ENCODE measurements at places on chromosomes 12 and 14.

- DNase-seq: no peak
Measured at GRCh38 chr12:80681287-80681686, 26.1 kb upstream of the MYF6 start.

DNA sequence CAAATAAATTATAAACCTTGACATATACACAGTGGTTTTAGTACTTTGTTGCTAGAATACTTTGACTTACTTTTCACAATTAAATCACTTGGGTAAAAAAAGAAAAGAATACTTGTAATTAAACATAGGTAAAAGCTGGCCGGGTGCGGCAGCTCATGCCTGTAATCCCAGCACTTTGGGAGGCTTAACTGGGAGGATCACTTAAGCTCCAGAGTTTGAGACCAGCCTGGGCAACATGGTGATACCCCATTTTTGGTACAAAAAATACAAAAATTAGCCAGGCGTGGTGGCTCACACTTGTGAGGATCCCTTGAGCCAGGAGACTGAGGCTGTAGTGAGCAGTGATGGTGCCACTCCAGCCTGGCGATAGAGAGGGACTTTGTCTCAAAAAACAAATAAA, 7.8 kb downstream of the STX2 start:
- DNase-seq: no peak

DNA sequence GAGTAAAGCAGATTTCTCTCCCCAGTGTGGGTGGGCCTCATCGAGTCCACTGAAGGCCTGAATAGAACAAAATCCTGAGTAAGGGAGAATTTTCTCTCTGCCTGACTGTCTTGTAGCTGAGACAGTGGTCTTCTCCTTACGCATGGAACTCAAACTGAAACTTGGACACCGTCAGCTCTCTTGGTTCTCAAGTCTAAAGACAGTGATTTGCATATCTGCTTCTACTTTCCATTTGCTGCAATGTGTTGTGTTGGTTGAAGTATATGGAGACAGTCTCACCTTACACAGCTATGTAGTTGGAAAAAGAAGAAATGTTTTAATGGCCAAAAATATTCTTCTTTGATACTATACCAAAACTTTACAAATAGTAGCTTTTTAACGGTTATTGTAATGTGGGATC, 160.2 kb upstream of the LMNTD1 start:
- no peak for DNase-seq

DNA sequence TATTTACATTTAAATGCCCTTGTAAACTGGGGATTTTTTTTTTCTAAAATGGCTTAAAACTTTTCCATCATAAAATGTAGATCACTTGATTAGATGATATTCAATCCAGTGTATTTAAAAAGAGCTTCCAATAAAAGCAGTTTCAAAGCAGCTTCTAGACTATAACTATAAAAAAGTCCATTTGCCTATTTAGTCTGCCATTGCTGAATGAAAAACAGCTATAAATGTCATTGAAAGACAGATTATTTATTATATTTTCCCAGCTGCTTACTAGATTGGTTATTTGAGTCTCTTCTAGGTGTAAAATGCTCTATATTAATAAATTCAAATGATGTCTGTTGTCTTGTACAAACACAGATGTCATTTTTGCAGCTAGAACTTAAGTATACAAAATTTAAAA, 414.8 kb downstream of the RMST start:
- DNase-seq: no peak

DNA sequence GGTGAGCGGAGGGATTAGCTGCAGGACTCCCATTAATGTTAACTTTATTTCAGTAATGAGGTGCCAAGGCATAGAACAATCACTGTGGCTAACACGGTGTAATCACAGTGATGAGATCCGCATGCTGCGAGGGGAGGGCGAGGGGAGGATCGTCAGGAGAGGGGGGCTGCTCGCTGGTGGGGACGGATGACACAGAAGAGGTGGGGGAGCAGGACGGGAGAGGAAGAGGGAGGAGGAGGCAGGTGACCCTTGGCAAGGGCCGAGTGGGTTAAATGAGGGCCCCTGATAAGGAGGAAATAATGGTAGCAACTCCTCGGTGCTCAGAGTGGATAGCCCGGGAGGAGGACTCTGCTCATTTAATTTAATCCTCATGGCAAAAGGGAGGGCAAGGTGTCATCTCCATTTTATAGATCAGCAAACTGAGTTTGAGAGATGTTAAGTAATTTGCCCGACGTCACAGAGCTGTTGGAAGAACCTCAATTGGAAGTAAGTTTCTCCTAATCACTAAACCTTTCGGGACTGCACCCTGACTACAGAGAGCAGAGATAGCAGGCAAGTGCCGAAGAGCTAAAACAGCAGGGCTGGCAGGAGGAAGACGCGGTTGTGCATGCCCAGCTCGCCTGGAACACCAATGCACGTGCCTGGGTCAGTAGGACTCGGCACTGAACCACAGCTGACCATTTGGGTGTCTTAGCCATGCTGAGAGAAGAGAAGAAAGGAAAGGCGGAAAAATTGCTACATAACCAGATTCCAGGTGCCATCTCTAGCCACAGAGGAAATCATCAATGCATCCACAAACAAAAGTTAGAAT, 43.0 kb downstream of the SPRING1 start:
- no peak for DNase-seq

DNA sequence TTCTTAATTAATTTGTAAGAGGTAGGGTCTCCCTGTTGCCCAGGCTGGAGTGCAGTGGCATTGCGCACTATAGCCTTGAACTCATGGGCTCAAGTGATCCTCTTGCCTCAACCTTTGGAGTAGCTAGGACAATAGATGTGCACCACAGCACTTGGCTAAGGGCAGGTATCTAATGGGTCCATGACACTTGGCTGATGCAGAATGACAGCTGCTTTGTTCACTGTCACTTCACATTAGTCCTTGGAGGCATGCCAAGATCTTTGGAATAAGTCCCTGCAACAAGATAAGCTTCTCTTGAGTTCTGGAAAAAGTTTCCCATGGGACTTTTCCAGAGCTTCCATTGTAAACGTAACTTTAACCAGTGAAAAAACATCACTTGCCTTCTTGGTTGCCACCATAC, 23.4 kb downstream of the COQ6 start:
- DNase-seq: no peak

GRCh38 chr12:47360093-47360480, 280.3 kb upstream of the AMIGO2 start:
- DNase-seq: no peak

GRCh38 chr12:122107261-122107660, 28.7 kb downstream of the MLXIP start:
- no peak for DNase-seq

DNA sequence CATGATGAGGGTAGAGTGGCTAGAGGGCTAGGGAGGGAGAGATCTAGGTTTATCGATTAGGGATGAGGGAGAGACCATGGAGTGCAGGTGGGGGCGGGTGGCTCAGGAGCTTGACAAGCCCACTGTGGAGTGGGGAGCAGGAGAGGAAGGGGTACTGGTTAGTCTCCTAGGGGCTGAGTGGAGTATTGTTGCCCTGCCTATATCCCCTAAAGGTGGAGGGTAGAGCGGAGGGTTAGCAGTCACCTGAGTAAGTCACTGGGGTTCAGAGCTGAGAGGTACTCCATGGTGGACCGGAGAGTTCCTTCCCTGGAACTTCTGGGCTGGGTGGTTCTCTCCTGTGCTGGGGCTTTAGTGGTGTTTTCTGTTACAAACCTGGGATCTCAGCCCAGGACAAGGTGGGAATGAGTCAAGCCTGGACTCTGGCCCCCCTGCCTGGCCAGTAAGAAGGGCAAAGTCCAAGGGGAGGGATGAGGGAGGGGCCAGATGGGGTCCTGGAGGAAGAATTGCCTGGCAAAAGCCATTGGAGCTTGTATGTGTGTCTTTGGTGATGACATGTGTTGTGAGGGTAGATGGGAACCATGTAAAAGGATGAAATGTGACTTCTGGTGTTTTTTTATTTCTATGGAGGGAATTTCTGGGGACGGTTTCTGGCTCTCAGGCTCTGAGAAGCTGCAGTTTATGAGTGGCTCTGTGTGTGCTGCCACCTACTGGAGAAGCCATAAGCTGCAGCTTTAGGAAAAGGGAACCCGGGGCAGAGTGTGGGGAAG, at the start of gene CIDEB:
Gene CIDEB (minus strand): TSS at position 403 of the 767 bp plus-strand sequence. CDS start 119 bp downstream, at position 284.
- no peak for DNase-seq

GRCh38 chr12:20436316-20436715, 68.0 kb downstream of the PDE3A start:
- no peak for DNase-seq

DNA sequence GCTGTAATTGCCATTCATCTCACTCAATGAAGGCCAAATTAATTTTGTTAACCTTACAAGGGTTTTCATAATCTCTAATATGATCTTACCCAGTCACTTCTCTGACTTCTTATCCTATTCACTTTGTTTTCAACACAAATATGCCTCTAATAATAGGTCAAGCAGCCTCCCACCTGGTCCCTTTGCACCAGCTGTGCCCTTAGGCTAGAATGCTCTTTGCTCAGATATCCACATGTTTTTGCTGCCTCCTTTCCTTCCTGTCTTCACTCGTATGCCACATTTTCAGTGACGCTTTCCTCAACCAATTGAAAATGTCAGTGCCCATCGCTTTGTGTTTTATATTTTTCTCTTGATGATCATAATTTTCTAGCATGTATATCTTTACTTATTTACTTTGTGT, 106.4 kb upstream of the SYT10 start:
- DNase-seq: no peak

GRCh38 chr14:65940056-65940735, 527.7 kb downstream of the FUT8 start:
- peak; percentile 41 for DNase-seq

DNA sequence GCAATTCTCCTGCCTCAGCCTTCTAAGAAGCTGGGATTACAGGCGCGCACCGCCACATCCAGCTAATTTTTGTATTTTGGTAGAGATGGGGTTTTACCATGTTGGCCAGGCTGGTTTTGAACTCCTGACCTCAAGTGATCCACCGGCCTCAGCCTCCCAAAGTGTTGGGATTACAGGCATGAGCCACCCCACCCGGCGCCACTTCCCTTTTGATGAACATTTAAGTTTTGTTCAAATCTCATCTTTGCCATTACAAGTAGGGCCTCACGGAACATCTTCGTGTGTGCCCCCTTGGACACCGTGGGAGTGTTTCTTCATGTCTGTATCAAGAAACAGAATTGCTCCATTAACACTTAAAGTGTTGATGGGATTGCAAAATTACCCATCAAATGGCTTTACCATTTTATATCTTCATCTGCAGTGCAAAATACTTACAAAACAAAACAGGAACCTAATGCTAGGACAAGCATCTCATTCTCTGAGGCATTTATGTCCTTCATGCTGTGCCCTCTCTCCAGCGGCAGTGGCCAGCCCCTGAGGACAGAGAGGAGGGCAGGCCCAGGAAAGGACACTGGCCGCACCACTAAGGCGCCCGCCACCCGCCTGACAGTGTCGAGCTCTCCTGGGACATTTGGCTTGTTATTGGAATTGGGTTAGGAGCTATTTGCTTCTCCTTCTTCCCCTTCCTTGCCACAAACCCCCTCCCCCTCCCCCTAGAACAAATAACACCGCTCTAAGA, 61.7 kb downstream of the RFX4 start:
- no peak for DNase-seq

GRCh38 chr14:94768141-94768520, 1.8 kb downstream of the GSC start:
- DNase-seq: no peak

GRCh38 chr14:44795725-44796124, 166.0 kb downstream of the KLHL28 start:
- no peak for DNase-seq

DNA sequence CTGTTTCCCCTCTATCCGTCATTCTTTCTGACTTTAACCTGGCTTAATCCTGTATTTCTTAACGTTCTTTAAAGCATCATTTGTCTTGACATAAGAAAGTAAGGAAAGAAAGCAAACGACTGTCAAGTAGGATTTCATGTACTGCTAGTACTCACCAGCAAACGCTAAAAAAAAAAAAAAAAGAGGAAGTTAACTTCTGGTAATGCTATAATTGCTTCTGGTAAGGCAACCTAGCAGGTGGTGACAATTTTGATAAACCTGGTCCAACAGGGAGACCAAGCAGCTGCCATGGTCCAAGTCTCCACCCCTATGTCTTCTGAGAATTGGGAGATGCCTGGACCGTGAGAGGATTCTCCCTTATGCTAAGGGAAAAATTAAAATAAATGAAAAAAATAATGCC, 306.6 kb downstream of the DAD1 start:
- no peak for DNase-seq

GRCh38 chr14:60753264-60754119, 18.9 kb downstream of the MNAT1 start:
- no peak for DNase-seq

DNA sequence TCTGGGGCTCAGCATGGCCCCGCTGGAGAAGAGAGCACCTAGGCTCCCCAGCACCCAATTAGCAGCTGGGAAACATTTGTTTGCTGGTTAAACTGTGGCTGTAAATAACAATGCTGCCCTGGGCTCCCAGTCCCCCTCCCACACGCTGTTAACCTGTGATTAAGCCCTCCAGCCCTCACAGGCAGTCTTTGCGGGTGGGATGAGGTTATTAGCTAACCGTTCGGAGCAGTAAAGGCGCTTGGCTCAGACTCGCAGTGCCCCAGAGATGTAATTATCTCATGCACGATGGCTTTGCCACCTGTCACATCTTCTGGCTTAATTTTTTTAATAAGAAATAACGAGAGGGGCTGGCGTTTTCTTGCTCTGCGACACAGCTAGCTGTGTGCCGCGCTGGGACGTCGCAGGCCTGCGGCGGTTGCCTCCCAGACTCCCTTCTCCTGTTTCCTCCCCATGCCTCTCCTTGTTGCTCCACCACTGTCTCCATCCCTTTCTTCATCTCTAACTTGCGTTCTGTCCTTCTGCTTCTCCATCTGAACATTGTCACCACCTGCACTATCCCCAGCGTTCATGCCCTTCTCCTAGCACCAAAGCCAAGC, 239.2 kb upstream of the FKBP4 start:
- no peak for DNase-seq

- DNase-seq: no peak
Measured at GRCh38 chr14:101155575-101155974, 252.1 kb upstream of the RTL1 start.

DNA sequence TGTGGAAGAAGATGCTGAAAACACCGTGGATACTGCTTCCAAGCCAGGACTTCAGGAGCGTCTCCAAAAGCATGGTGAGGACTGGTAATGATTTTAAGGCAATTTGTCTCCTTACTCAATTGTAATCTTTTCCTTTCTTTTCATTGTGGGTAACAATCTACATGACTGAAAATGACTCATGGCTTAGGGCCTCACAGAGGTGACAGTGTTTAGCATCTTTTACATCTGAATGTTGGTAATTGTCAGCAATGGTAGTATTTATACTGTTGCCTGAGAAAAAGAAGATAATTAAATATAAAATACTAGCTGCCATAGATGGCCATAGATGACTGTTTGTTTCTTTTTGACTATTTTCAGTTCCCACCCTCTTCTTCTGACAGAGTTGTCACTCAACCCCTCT, 31.6 kb downstream of the TULP3 start:
- DNase-seq: no peak

DNA sequence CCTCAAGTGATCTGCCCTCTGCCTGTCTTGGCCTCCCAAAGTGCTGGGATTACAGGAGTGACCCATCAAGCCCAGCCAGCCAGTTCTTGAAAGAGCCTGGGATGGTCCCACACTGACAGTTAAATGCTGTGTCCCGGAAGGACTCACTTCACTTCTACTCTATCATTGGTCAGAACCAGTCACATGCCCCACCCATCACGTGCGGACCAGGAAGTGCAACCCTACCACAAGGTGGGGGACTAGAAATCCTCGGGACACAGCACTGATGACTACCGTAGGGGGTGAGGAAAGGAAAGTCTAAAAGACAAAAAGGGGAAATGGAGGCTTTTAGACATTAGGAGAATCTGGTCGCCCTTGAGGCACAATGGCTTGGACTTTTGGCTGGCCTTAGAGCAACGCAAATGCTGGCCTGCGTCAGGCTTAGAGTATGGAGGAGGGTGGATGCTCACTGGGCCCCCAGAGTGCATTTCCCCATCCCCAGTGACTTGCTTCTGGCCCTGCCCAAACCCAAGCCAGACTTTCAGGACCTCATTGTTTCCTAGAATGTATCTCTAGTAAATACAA, 207.7 kb downstream of the TTC8 start:
- DNase-seq: no peak
